ENCODE measurements at places on chromosomes 16 and 17.

DNA sequence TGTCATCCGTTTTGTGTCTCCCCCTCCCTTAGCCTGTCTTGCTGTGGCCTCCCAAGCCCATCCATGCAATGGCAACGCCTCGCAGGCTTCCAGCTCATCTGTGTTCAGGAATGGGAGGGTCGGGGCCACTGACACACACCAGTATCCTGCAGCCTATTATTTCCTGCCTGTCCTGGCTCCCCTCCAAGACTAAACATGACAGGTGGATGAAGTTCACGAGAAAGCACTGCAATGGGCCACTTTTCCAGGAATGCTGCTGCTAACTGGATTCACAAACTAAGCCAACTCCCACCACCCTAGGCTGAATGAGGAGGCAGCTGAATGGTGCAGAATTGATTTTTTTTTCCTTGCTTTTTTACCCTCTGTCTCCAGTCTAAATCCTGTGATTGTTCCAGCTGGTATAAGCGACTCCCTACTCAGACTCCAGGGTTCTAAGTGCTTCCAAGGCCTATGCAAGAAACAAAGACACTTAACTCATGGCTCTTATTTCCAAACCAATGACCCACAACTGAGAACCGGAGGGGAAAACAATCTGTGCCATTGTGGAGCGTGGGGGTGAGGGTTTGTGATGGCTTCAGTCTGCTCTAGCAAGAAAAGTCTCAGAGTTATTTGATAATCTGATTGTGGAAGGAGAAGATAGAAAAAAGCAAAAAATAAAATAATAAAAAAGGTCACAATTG lies 23.3 kb downstream of the TMEM100 start:
- no peak for DNase-seq

GRCh38 chr16:56828647-56829046 lies 36.4 kb upstream of the SLC12A3 start:
- DNase-seq: no peak

DNA sequence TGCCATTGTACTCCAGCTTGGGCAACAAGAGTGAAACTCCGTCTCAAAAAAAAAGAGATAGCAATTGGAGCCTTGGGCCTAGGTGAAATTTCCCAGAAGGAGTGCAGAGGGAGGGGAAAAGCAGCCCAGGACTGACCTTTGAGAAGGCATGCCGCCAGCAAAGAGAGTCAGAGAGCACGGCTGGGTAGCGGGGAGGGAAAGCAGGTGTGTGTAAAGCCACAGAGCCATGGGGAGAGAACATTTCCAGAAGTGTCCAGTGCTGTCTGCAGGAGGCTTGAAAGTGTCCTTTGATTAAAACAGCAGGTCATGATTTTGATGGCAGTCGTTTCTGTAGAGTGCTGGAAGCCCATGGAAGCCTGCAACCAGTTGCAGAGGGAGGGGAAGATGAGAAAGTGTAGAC lies 8.1 kb downstream of the C16orf54 start:
- no peak for DNase-seq

- DNase-seq: no peak
These were observed 492.6 kb downstream of the GRIN2A start for GRCh38 chr16:9689597-9689996.

DNA sequence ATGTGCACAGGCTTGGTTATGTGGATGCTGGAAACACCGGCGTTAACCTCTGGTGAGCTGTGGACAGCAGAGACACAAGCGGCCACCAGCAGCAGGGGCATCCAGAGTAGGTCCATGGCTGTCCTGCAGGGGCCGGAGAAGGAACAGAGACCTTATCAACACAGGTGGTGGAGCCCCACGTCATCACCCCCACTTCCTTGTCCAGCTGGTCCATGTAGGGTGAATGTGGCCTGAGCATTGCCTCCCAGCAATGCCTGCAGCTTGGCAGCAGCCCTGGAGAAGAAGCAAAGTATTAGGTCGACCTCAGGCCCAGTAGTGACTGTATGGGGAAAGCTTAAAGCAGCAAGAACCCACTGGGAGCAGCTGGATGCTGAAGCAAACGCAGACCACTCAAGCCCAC lies 5.4 kb downstream of the PDILT start:
- no peak for DNase-seq

- DNase-seq: no peak
These were observed 23.4 kb upstream of the MFSD6L start for GRCh38 chr17:8822401-8823035.

GRCh38 chr16:68086336-68086841 lies 1.2 kb downstream of the NFATC3 start:
- no peak for DNase-seq

- DNase-seq: no peak
These were observed 241.0 kb downstream of the XYLT1 start for GRCh38 chr16:17229766-17230165.

DNA sequence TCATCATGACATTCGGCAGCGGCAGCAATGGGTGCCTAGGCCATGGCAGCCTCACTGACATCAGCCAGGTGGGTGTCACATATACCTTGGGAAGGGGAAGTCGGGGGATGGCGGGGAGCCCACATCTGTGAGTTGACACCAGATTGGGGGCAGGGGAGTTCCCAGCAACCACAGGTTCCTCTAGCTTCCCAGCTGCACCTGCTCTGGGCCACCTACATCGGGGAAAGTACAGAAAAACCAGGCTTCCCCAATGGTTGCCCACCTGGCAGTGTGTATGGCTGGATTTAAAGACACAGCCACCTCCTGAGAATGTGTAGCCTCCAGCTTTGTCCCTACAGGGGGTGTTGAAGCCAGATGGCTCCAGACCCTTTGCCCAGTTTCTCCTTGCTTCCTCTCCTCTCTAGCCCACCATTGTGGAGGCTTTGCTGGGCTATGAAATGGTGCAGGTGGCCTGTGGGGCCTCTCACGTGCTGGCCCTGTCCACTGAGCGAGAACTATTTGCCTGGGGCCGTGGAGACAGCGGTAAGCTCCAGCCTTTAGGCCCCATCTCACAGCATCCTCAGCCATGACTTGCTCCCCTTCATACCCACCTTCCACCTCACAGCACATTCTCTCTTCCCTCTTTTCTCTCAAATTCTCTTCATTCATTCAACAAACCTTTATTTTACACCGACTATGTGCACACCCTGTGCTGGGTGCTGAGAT lies 5.0 kb upstream of the TRAF4 start:
- DNase-seq: no peak

DNA sequence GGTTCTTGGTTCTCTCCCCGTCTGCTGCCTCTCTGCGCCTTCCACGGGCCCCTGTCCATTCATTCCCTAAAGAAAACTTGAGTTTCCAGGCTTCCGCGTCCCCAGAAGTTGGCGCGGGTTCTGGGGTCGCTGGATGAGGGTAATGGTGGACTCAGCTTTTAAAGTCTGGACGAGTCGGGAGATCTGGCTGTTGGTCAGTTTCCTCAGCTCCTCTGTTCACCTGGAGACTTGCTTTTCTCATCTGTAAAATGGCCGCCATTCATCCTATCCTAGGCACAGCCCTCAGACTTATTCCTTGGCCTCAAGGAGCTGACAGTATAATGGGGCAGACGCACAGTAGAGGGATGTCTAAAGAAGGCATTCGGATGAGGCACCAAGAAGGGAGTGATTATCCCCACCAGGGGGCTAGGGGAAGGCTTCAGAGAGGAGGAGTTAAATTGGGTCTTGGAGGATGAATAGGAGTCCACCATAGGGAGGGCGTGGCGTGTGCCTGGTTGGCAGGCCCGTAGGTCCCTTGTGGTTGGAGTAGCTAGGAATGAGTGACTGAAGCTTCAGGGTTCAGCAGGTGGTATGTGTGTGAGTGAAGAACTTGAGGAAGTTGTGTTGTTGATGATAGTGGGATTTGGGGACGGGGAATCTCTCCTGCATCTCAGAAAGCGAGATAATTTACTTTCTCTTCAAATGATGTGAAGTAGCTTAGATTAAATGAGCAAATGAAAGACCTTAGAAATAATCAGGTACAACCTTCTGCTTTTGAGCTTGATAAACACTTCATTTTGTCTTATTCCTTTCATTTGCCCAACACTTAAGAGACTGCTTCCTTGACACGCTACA lies 652 bp downstream of the VPS35L start:
- DNase-seq: no peak

DNA sequence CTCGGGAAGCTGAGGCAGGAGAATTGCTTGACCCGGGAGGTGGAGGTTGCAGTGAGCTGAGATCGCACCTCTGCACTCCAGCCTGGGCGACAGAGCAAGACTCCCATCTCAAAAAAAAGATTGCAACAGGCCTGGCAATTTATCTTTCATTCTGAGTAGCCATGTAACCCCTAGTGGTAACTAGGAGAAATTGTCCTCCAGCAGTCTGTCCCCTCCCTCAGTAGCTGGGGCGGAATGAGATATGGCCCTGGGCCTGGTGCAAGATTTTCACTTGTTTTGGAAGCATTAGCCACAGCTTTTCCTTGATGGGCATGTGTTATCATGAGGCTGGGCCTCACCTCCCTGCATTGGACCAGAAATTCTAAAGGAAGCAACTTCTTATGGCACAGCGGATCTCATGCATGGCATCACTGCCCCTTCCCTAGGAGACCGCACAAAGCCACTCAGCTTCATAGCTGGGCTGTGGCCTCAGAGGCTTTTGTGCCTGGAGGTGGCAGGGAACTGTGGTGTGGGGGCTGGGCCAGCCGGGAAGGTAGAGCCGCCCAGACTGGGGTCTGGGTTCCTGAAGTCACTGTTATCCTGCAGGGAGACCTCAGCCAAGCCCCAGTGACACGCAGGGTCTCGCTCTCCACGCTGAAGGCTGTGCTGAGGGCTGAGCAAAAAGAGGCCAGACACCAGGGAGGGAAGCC lies 13.4 kb downstream of the NATD1 start:
- peak; percentile 35 for DNase-seq

- no peak for DNase-seq
These were observed 415.0 kb upstream of the MAF start for GRCh38 chr16:80015566-80015965.

- DNase-seq: no peak
These were observed 2.6 kb downstream of the STAC2 start for GRCh38 chr17:39222866-39223834.

DNA sequence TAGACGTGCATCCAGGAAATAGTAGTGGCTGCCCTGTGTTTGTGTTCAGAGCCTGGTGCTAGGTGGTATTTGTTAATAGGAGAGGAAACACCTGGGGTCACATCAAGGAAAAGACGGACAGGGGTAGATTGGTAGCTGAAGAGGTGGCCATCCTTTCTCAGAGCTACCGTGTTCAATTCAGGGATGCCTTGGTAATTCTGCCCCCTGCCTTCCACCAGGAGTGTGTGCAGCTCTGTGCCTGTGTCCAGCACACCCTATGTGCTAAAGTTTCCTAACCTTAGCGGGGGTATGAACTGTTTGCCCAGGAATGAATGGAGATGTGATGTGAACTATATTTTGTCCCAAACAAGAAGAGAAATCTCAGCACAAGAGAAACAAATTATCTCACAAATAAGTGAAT lies 174.1 kb upstream of the MPHOSPH6 start:
- DNase-seq: peak; percentile 35

GRCh38 chr17:5027916-5028315 lies 7.3 kb downstream of the SLC52A1 start:
- no peak for DNase-seq

- DNase-seq: no peak
These were observed 9.7 kb downstream of the CDRT4 start for GRCh38 chr17:15457723-15458094.

- DNase-seq: no peak
These were observed at the start of gene ACAP1 for GRCh38 chr17:7336240-7337175. Gene ACAP1 (plus strand): TSS chr17:7336529. CDS start chr17:7336735, 206 bp downstream.

DNA sequence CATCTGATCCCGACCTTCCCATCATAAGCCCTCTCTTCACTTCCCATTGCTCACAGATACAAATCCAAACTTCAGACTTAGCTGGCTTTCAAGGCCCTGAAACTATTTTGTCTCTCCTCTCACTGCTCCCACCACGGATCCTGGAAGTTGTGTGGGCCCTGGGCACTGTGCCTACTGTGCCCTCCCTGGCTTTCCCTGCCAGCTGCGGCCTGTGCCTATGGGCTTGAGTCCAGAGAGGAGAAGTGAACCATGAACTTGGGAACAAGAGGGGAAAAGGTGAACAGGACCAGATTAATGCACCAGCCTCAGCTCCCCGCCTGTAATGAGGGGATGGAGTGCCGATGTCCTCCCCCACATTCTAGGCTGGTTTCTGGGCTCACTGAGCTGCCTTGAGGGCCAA lies 18.9 kb upstream of the KCNJ12 start:
- DNase-seq: no peak

- no peak for DNase-seq
These were observed 9.6 kb downstream of the NME3 start for GRCh38 chr16:1761751-1762150.

DNA sequence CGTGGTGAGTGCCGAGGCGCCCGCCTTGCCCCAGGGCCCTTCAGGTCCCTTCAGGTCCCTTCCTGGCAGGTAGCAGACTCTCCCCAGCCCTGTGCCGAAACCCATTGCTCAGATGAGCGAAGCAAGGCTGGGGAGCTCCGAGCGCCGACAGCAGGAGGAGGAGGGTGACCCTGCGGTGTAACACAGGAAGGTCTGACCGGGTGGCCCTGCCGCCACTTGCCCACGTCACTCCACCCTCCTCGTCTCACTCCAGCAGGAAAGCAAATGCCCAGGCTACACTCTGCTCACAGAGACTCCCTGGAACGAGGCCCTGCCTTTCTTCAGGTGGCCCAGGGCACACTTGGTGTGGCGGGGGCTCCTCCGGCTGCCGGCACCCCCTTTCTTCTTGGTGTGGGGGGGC lies 57.2 kb downstream of the ACTG1 start:
- no peak for DNase-seq

DNA sequence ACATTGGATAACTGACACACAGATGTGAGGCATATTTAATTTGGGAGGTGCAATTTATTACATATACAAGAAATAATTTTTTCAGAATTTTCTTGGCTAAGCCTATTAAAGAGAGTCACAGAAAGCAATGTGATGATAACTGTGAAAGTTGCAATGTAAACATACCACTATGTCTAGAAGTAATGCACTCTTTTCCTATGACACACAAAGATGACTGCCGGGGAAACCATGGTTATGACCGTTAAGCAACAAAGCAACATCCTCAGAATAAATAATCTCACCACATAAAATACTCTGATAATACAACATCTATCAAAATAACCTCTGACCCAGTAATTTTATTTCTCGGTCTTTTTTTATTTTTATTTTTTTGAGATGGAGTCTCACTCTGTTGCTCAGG lies 10.5 kb upstream of the QRICH2 start:
- no peak for DNase-seq

GRCh38 chr17:82345151-82345976 lies 11.8 kb upstream of the SECTM1 start:
- DNase-seq: no peak

GRCh38 chr16:3098459-3099394 lies at the start of gene ZSCAN10:
Gene ZSCAN10 (minus strand): TSS chr16:3099294. CDS start chr16:3092937, 6,357 bp downstream.
- DNase-seq: no peak

GRCh38 chr17:14019186-14019956 lies 49.9 kb upstream of the COX10 start:
- no peak for DNase-seq

Data from Caco-2 (cell line).